ENCODE measurements at places on chromosomes 7 and 10. TPM values are rescaled to one million over a fixed set of nuclear protein-coding genes. Genes with fewer than 3 reads are reported as not detected.

Gene MAGI2
- total RNA-seq: 0.51 TPM

Gene SLC25A28
- total RNA-seq: 36.2 TPM

Gene SPDYE6
- not detected for total RNA-seq

Gene DMBT1
- 0.07 TPM for total RNA-seq

Gene RAB18
- total RNA-seq: 89.4 TPM

Gene ADK
- 111 TPM for total RNA-seq

Gene C10orf105
- total RNA-seq: not detected

All from foreskin keratinocyte (primary cell).